Pericardium fibroblast (primary cell): ENCODE measurements at places on chromosomes 1 and 21. TPM values are rescaled to one million over a fixed set of nuclear protein-coding genes. Genes with fewer than 3 reads are reported as not detected.

The FCRL6 gene
- total RNA-seq: not detected in 2 replicates

The BTBD8 gene
- total RNA-seq: 0.93 and 4.2 TPM in 2 replicates

The THBS3 gene
- 23.6 and 32.7 TPM in 2 replicates for total RNA-seq

The RGS18 gene
- total RNA-seq: not detected in 2 replicates

The EPHA2 gene
- total RNA-seq: 14.6 and 21.6 TPM in 2 replicates

The KCNN3 gene
- 0.09 and 0.12 TPM in 2 replicates for total RNA-seq

The PYHIN1 gene
- not detected in 2 replicates for total RNA-seq

The EPHB2 gene
- 6.9 and 10.1 TPM in 2 replicates for total RNA-seq

The INSRR gene
- total RNA-seq: not detected in 2 replicates

The KRTAP7-1 gene
- total RNA-seq: not detected in 2 replicates

The TTC3 gene
- 128 and 139 TPM in 2 replicates for total RNA-seq

The KCNK2 gene
- 0.23 and 17.9 TPM in 2 replicates for total RNA-seq

The TMPRSS15 gene
- not detected in 2 replicates for total RNA-seq

The ATP6V1G3 gene
- 0.23 TPM in 1 of 2 replicates, not detected in the other for total RNA-seq

The LYPD8 gene
- total RNA-seq: not detected in 2 replicates

The FBXO42 gene
- total RNA-seq: 12.8 and 24.6 TPM in 2 replicates

The PKNOX1 gene
- total RNA-seq: 7.4 and 9.7 TPM in 2 replicates

The COL24A1 gene
- total RNA-seq: 0.09 and 0.23 TPM in 2 replicates

The PTAFR gene
- 0.17 and 0.23 TPM in 2 replicates for total RNA-seq

The S1PR1 gene
- total RNA-seq: 3.5 and 4.9 TPM in 2 replicates

The HES2 gene
- 0.12 TPM in 1 of 2 replicates, not detected in the other for total RNA-seq

The KANK4 gene
- under 0.01 and 0.43 TPM in 2 replicates for total RNA-seq

The RSRP1 gene
- 51.3 and 56.4 TPM in 2 replicates for total RNA-seq

The TMEM125 gene
- total RNA-seq: not detected in 2 replicates

The OR2T33 gene
- not detected in 2 replicates for total RNA-seq

The SPRR3 gene
- not detected in 2 replicates for total RNA-seq

The PPIE gene
- 31.2 and 38.7 TPM in 2 replicates for total RNA-seq

The IL22RA1 gene
- total RNA-seq: not detected in 2 replicates

The ZMYND12 gene
- total RNA-seq: 1.5 and 3.8 TPM in 2 replicates

The CDKN2C gene
- total RNA-seq: 2.9 and 8.3 TPM in 2 replicates

The PEAR1 gene
- total RNA-seq: 20.1 and 23.8 TPM in 2 replicates

The CHODL gene
- 0.17 TPM in 1 of 2 replicates, not detected in the other for total RNA-seq

The APOBEC4 gene
- not detected in 2 replicates for total RNA-seq

The CXADR gene
- total RNA-seq: 0.60 and 21.1 TPM in 2 replicates

The MYBPH gene
- total RNA-seq: 0.93 and 12.5 TPM in 2 replicates

The SMG5 gene
- 33.3 and 39.1 TPM in 2 replicates for total RNA-seq

The KRTAP19-3 gene
- not detected in 2 replicates for total RNA-seq

The PPM1J gene
- total RNA-seq: 2.0 and 3.3 TPM in 2 replicates

The TFAP2E gene
- total RNA-seq: 0.17 and 0.82 TPM in 2 replicates

The OR2L13 gene
- not detected in 2 replicates for total RNA-seq

The VANGL2 gene
- 0.60 and 0.82 TPM in 2 replicates for total RNA-seq

The RAB42 gene
- 5.5 and 8.3 TPM in 2 replicates for total RNA-seq
